Epithelial cell of umbilical artery (primary cell): ENCODE measurements at places on chromosomes 4 and X. TPM values are rescaled to one million over a fixed set of nuclear protein-coding genes. Genes with fewer than 3 reads are reported as not detected.

PITX2 gene
- 0.65 and 1.2 TPM in 2 replicates for total RNA-seq

TCEAL6 gene
- not detected in 2 replicates for total RNA-seq

GAGE12F gene
- total RNA-seq: not detected in 2 replicates

CFI gene
- 8.8 and 37.5 TPM in 2 replicates for total RNA-seq

NAP1L3 gene
- total RNA-seq: 0.65 and 2.3 TPM in 2 replicates

DCAF4L1 gene
- under 0.01 and 0.15 TPM in 2 replicates for total RNA-seq

SERTM2 gene
- 2.3 TPM in 1 of 2 replicates, not detected in the other for total RNA-seq
